ENCODE measurements at places on chromosomes 4 and X. TPM values are rescaled to one million over a fixed set of nuclear protein-coding genes. Genes with fewer than 3 reads are reported as not detected.

DNA sequence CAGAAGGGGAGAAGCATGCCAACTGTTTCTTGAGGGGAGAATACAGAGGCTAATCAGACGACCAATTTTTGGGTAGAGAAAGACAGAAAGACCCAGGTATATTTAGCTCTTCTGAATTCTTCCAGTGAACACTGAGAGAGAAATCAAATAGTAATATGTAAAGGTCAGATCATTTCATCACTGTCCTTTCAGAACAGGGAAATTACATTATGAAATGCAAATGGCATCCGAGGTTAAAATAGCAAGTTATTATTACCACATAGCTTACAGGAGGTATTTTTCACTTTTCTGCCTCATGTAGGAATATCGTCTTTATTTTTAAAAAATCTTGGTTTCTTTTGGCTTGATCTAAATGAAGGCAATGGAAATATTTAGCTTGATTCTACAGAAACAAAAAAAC is 18.0 kb downstream of the GABRB1 start:
- no peak for DNase-seq

ZNF711 gene
- 4.7 TPM for total RNA-seq

- DNase-seq = no peak
Observed at GRCh38 chr4:152290366-152290921, 245.4 kb downstream of the FBXW7 start.

DNA sequence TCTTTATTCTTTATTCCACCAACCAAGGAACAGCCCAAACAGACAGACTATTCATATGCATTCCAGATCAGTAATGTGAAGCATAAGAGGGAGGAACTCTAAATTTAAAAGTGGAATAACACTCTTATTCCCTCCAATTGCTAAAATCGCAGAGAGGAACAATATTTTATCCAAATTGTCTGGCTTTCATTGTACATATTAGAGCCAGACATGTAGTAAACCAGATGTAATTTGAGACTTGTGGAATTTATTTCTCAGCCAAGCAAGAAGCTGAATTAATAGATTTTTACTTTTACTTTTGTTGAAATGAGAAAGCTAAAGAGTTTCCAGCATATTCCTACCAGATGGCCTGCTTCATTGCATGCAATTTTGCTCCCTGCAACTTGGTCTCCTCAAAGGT is 674.6 kb upstream of the SLIT2 start:
- DNase-seq = no peak

GRCh38 chr4:2360396-2360730 is 58.1 kb downstream of the ZFYVE28 start:
- DNase-seq = no peak

DNA sequence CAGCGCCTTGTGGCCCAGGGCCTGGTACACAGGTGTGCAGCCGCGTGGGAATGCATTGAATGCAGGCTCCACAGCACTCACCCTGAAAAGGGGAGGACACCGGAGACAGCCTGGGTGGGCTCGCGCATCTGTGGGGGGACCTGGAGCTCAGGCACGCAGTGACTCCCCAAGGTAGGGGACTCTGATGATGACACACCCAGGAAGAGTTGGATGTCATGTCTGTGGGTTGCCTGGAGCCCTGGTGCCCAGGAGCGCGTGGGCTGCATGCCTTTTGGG is 32.7 kb upstream of the HTRA3 start:
- no peak for DNase-seq

DNA sequence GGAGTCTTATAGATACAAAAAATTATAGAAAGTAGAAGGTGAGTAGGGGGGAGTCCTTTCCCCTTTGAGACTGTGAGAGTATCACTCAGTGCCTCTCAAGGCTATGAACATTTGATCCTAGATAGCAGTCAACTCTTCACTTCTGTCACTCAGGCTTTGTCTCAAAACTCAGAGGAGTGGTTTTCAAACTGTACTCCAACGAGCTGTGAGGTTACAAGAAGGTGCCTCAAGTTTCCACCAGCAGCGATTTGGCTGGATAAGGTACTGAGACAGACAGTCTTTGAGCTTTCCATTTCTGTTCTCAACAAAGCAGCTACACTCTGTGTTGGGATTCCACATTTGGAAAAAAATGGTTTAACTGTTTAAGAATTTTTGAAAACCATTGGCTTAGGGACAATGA is 48.0 kb upstream of the NDST3 start:
- DNase-seq = no peak

GRCh38 chrX:130556951-130557350 is 155.2 kb downstream of the RBMX2 start:
- DNase-seq = no peak

RRH gene
- total RNA-seq = 0.44 TPM

HSFX2 gene
- 0.79 TPM for total RNA-seq

DNA sequence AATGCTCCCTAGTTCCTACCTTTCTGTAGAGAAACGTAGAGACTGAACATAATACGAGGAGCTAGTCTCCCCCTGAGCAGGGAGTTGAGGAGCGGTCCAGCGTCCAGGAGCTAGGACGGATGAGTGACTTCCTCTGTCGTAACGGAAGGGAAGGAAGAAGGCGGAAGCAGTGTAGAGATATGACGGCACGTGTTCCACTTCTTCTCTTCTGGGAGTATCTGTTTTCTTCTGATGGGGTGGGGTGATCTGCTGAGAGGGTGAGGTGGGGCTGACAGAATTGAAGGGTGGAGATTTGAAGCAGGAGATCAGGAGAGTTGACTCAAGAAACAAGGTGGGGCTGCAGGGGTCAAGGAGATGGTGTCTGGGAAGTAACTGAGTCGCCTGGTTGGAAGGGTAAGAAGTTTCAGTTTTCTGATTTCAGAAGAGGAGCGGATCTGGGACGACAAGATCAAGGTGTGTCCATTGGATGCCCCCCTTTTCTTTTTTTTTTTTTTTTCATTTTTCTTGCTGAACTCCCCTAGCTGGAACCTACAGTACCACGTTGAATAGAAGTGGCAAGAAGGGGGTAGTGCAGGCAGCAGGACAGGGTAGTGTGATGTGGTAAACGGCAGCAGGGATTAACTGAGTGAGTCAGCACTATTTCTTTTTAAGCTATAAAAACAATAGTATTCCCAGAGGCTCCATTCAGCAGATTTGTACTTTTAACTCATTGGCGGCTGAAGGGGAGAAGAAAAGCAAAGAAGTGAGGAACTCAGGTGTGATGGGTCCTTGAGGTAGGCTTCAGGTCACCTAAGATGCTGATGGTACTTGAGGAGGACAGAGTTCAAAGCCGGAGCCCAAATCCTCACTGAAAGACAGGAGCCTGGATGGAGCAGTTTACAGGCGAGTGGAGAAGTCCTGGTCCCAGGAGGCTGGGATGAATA is 50.8 kb upstream of the SETD7 start:
- no peak for DNase-seq

- no peak for DNase-seq
Observed at GRCh38 chr4:138665851-138666250, 349.7 kb upstream of the NOCT start.

GRCh38 chr4:103497692-103498091 is 222.1 kb downstream of the TACR3 start:
- no peak for DNase-seq

GRCh38 chrX:13009844-13010243 is 34.6 kb downstream of the FAM9C start:
- DNase-seq = no peak

GRCh38 chr4:184563621-184564020 is 85.6 kb downstream of the CASP3 start:
- DNase-seq = no peak

- DNase-seq = no peak
Observed at GRCh38 chr4:155592938-155593297, 73.7 kb upstream of the GUCY1A1 start.

DNA sequence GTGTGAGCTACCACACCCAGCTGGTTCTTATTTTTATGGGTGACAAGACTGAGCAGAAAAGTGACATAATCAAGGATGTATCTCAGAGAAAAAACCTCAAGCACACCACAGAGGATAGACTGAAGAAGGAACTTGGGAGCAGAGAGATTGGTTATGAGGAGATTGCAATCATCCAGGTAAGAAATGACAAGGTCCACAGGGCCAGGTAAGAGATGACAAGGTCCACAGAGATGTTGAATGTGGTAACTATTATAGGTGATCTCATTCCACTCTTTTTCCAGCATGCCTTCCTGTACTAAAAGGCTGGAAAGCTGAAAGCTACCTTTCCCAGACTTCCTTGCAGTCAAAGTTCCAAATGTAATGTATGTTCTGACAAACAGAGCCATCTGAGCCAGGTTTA is 15.9 kb upstream of the RBM47 start:
- DNase-seq = no peak

SLC38A5 gene
- 8.3 TPM for total RNA-seq

PCDH18 gene
- total RNA-seq = 10.1 TPM

EREG gene
- total RNA-seq = 0.44 TPM

DNA sequence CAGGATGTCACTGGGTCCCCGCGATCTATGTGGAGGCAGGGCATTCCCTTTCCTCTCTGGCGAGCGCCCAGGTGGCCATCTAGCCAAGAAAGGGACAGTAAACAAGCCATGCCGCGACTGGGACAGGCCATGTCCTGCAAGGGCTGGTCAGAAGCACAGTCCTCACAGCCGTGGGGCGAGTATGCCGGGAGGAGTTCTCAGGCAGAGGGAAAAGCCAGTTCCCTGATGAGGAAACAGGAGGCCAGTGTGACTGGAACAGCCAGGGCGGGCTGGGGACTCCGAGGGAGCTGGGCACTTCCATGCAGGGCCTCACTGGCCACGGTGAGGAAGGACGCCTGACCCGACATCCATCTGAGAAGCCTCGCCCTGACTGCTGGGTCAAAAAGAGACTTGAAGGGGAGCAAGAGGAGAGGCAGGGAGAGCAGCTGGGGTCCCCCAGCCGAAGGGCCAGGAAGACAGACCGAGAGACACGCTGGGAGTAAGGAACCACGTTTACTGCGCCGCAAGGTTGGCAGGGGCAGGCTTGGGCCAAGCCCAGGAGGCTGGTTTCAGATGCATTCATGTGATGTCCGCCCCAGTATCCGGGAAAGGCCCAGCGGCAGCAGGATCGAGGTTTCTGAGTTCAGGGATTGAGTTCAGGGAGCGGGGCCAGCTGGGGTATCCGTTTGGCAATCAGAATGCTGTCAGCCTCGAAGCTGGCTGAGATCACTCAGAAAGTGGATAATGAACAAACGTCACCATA is 15.0 kb downstream of the CFAP99 start:
- DNase-seq = no peak

GRCh38 chr4:176565049-176565448 is 227.7 kb downstream of the VEGFC start:
- no peak for DNase-seq

DNA sequence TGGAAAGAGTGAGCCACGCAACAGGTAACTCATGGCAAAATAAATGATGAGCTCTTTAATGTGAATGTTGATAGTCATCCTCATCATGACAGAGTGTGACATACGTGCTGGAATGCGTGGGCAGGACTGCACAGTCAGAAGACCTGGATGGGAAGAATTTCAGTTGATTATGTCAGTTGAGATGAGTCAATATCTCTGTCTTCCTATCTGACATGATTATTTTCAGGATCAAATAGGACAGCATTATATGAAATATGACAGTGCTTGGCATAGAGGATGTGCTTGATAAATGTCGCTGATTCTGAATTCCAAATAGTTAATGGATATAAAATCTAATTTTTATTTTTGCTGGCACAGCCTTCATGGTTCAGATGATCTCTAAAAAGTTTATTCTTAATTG is 95.1 kb downstream of the IL15 start:
- no peak for DNase-seq

DNA sequence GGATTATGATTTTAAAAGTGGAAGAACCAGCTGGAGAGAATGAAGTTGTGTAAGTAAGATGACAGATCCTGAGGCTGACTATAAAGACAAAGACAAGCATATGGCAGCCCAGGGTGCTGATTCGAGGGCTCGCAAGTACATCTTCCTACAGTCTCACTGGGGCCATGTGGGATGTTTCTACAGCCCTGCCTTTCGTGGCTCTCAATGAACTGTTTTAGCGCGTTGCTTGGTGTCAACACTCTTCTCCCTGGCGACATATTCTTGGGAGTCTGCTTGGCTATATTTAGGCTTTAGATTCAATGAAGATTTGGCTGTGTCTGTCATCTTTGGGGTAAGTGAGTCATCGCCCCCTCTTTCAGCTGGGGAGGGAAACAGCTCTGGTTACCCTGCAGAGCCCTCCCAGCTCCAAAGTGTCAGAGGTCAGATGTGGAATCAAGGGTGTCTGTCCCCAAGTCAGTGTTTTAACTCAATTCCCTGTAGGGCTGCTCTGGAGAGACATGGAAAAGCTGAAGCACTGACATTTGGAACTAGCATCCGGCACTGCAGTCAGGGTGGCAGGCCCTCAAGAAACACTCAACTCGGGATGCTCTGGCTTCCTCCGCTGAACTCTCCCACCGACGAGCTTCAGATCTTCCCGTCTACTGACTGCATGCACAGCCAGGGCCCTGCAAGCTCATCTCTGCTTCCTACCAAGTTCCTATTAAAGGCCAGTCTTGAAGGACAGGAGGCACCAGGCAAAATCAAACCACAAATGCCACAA is 65.7 kb downstream of the GATB start:
- DNase-seq = no peak

GRCh38 chr4:101458914-101459313 is 111.6 kb upstream of the PPP3CA start:
- no peak for DNase-seq

Data from kidney (tissue), 22 donors.